ENCODE measurements at places on chromosomes 1 and 21.

- DNase-seq: no peak
These were observed at the start of gene PTPN7 for GRCh38 chr1:202160377-202160940. PTPN7 (minus strand) TSS chr1:202160602; CDS start chr1:202159402, 1,200 bp downstream.

DNA sequence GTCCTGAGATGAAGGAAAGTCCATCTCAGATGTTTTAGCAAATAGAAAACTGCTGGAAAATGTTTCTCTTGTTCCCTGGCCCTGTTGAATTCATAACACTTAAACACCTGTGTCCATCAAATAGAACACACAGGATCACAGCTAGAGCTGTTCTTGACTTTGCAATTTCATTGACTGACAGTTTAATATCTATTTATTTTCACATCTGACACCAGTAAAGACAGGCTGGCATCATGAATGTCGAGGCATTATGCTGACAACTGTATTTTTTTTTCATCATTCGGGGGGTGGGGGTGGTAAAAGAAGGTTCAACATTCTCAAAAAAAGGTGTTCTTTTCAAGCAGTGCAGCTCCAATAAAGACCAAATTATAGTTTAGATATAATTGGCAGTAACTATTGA is 591.2 kb upstream of the PTBP2 start:
- DNase-seq: no peak

GRCh38 chr1:19042675-19043578 is 86.5 kb upstream of the IFFO2 start:
- DNase-seq: no peak

- no peak for DNase-seq
These were observed 438 bp downstream of the MRPS6 start for GRCh38 chr21:34073749-34074282.

DNA sequence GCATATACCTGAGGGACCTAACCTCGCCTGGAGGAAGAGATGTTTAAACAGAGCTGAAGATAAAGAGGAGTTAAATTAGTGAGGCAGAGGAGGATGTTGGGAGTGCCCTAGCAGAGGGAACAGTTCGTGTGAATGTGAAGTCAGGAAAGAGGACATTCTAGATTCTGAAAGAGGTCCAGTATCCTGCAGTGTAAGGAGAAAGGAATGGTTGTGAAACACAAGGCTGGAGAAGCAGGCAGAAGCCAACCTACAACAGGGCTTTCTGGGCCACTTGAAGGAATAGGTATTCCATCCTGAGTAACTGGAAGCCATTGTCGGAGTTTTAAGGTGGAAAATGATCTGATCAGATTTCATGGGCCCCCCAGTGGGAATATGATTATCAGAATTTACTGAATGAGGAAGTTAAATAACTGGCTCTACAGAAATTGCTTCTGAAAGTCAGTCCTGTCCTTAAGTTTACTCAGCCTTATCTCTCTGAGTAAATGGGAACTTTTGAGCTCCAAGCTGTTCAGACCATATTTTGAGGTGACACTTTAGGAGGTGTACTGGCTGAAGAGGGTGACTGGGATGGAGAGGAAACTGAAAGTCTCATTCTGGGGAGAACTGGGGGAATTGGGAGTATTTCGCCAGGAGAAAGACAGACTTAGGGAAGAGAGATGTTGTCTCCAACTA is 24.4 kb upstream of the FAAH start:
- DNase-seq: no peak

DNA sequence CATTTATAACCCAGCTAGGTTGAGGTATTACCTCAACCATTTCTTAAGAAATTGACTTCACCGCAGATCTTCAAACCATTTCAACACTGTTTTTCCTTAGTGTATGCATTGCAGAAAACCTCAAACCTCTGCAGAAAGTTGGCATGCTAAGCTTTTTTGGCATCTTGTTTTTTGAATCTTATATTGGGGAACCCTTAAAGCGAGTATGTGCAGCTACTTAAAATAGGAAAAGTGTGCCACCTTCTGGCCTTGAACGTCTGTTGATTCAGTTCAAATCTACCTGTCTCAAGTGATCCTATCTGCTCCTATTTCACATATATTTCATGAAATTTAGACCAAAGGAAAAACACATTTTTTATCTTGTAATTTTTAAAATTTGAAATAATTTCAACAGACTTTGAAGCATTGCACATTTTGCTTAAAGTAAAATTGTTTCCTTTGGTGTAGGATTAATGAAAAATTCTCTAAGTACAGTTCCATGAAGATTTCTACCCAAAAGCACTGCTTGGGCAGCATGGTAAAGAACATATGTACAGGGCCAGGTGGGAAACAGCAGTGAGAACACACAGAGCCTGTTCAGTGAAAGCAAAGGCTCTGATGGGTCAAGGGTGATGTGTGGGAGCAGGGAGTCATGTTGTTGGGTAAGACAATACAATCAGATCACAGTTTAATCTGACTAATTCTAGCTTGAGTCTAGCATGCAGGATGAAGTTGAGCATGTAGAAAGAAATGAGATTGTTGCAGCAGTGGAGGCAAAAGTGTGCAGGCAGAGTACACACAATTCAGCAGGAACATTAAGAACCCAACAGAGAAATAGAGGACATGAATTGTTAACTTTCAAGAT is 17.2 kb downstream of the HENMT1 start:
- peak; percentile 83 for DNase-seq

GRCh38 chr1:113930499-113931161 is 1.5 kb downstream of the HIPK1 start:
- DNase-seq: no peak

- no peak for DNase-seq
These were observed 677.8 kb downstream of the USP25 start for GRCh38 chr21:16407403-16408240.

DNA sequence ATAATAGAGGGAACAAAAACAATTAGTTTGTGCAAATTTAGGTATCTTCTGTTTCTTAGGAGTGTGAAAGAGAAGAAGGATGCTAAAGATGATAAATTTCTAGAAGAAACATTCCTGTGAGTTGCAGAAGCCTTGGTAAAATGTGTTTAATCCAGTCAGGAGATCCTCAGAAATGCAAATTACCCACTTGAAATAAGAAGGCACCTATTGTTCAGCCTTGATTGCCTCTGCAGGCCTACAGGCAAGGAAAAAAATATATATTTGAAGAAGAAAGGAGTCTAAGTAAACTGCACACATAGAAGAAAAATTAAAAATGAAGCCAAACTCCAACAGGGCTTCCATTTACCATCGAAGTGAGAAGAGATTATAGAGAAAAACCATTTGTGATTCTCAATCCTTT is 51.0 kb upstream of the LHX8 start:
- DNase-seq: no peak

DNA sequence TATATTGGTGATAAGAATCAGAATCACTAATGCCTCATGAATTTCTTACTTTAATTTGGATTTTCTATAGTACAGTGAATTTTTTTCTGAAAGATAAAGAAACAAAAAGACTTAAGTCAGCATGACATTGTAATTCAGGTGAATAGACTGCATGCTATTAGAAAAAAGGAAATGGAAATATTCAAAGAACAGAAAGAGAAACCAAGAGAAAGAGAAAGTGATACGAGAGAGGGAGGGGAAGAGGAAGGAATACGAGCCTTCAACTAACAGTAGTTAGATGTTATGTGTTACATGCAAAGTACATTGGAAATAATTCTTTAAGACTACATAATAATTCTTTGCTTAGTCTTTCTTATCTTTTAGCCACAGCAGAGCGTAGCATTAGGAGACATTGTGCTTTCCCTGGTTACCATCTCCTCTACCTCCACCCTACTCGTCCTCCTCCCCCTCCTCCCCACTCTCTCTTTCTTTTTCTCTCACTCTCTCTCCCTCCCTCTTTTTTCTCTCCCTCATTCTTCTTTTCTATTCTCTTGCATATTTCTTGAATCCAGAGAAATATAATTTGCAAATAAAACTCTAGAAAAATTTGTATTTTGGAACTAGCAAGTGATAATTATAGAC is 46.4 kb upstream of the ADGRL4 start:
- DNase-seq: no peak

- no peak for DNase-seq
These were observed 184.1 kb upstream of the DUSP10 start for GRCh38 chr1:221925947-221926346.

DNA sequence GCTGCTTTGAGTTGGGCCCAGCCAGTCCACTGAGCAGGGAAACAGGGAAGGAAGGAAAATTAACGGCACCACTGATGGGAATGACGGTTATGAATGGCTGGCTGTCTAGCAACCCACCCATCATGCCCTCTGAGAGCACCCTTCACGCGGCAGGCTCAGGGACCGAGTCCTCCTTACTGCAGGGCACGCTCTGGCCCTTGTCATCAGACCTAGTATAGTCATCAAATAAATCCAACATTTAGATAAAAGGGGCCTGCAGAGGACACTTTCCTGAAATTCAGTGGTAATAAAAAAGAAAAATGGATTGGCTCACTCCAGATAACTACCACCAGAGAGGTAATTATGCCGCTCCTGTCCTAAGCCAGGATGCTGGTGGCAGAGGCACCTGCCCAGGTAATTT is 509.4 kb downstream of the MATN1 start:
- DNase-seq: no peak

GRCh38 chr1:161382214-161383019 is 14.7 kb upstream of the CFAP126 start:
- peak; percentile 67 for DNase-seq

DNA sequence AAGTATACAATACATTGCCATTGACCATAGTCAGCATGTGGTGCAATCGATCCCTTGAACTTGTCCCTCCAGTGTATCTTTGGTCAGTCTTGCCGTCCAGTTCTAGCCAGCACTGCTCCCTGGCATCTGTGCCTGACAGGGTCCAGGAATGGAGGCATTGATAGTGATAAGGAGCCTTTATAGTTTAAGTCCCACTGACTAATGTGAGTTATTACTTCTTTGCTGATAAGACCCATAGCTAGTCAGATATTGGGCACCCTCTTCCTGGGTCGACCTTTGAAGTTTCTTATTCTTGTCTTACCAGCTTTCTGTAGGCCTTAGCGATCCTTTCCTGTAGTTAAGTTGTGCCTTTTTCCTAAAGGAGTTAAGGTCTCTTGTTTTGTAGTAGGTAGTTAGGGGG is 13.0 kb downstream of the UCK2 start:
- no peak for DNase-seq

DNA sequence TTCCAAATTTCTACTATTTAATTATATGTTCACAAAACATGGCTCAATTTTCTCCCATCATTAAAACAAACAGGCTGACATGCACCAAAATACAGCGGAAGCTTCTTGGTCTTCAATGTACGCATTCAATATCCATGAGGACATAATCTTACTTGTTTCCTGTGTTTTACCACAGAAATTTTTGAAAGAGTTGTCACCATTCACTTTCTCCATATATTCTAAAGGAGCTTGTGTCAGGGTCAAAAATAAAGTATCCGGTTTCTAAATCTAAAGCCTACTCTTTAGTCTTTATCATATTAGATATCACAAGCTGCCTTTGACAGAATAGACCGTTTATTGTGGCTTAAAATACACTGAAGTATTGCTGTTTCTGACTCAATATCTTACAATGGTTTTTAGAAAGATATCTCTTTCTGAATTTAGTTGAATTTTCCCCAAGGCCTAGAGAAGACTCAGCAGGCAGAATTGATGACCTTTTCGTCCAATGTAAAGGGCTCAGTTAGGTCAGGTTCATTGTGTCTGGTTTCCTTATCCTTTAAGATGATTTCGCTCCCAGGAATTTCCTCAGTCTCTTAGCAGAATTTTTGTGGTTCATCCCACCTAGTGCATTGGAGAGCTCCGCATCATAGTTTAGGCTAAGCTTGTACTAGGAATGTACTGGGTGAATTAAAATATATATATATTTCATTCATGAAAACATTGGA is 717.2 kb downstream of the NCAM2 start:
- DNase-seq: no peak

DNA sequence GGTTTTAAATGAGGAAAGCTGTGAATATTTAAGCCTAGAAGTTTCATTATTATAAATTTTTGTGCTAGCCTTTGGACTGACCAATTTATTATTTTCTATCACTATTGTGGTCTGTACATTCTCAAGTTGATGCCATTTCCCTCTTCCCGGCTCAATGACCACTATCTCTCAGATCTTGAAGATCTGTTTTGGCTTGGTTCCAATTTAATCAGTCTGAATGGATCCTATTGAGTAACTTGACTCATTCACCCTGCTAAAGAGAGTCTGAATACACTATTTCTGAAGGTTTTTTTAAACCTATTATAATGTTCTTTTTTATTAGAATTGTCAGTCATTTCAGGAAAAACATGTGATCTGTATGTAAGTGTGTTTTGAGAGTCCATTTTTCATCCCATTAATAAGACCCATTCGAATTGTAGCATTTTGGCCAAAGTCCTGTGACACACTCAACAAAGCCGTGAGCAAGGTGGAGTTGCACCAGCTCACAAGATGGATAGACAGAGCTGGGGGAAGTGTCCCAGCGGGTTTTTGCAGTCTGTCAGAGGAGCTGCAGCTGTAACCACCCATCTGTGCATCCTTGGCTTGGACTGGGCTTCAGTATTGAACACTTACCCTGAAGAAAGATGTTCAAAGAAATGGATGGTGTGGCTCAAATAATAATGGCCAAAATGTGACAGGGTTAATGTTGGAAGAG is 145.6 kb downstream of the NFIA start:
- DNase-seq: peak; percentile 52

DNA sequence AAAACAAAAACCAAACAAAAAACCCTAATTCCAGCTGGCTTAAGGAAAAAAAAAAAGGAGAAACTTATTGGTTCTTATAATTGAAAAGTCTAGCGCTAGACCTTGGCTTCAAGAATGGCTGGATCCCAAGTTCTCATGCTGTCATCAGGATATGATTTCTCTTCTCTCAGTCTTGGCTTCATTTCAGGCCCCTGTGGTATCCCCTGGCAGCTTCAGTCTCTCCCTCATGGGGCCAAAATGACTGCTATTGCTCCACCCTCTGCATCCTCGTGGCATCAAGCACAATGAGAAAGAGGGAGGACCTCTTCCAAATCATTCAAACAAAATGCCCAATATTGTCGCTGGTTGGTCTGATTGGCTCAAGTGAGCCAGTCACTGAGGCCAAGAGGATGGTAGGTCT is 80.7 kb downstream of the GIPC2 start:
- DNase-seq: no peak

- DNase-seq: no peak
These were observed 3.6 kb downstream of the ERG start for GRCh38 chr21:38494703-38495102.

DNA sequence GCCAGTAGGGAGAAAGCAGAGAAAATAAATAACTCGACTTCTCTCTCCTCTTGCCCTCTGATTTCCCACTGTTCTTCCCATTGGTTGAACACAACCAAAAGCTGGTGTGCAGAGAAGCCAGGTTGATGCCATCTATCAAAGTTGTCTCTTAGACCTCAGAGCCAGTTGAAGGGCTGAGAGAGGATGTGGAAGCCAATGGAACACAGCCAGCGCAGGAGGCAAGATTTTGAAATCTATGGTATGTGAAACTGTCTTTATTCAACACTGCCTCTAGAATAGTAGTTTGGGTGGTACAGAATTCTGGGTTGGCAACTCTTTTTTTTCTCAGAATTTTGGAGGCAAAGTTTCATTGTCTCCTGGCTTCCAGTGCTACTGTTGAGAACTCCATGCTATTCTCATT is 11.3 kb upstream of the SMAP2 start:
- no peak for DNase-seq
